ENCODE measurements at places on chromosomes 13 and 19.

- peak; percentile 76 for DNase-seq
Measured at GRCh38 chr13:78022164-78022877, 103.7 kb upstream of the EDNRB start.

DNA sequence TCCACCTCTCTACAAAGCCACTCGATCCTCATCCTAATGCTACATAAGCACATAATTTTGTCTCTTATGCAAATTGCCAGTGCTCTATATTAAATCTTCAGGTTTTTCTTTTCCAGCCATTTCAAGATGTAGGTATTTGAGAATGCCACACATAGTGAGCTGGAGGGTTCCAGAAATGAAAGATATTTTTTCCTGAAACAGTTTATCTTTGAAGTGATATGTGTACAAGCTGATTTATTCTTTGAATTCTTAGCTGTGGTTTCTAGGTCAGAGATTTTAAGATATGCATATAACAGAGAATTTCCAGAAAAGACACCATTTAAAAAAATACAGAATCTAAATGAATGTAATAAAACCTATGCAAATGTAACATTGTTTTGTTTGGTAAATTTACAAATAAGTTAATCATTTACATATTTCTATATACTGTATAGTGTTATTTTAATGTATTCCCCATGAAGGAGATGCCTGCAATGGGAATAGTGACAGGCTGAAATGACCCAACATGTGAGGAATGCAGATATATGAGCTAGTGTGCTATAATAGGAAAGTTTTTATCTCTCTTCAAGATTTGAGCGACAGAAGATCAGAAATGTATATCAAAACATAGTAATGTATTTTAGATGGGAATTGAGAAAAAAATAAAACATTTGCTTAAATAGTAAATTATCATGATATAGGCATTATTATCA is 570.2 kb downstream of the SLITRK1 start:
- no peak for DNase-seq

GRCh38 chr13:34078334-34078999 is 260.5 kb downstream of the RFC3 start:
- no peak for DNase-seq

DNA sequence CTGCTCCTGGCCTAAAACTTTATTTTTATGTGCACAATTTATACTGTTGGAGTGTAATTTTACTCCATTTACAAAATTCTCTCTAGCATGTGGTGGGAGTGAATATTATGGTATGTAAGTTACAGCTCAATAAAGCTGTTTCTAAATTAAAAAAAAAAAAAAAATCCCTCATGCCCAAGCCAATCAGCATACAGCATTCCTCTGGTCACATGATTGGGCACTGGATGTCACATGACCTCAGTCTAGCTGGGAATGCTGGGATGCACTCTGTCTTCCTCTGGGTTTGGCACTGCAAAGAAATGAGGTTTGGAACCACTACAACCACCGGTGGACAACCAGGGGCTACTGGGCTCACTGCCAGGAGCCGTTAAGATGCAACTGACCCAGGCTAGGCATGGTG is 67.6 kb downstream of the ZNF557 start:
- DNase-seq: no peak

DNA sequence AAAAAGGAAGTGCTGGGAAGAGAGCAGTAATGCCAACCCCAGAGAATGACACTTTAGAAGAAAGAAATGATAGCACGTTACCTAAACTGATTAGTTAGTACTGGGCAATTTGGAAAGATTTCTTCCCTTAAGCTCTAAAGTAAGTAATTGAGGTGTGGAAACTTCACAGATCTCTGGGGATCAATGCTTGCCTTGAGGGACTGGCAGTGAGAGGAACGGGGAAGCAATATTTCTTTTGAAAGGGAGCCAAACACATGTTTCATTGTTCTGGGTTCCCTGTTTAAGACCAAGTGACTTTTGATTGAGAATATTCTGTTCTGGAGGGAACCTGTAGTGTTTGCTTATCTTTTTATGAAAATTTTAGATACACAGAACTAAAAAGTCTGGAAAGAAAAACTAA is 190.5 kb downstream of the NDFIP2 start:
- no peak for DNase-seq

DNA sequence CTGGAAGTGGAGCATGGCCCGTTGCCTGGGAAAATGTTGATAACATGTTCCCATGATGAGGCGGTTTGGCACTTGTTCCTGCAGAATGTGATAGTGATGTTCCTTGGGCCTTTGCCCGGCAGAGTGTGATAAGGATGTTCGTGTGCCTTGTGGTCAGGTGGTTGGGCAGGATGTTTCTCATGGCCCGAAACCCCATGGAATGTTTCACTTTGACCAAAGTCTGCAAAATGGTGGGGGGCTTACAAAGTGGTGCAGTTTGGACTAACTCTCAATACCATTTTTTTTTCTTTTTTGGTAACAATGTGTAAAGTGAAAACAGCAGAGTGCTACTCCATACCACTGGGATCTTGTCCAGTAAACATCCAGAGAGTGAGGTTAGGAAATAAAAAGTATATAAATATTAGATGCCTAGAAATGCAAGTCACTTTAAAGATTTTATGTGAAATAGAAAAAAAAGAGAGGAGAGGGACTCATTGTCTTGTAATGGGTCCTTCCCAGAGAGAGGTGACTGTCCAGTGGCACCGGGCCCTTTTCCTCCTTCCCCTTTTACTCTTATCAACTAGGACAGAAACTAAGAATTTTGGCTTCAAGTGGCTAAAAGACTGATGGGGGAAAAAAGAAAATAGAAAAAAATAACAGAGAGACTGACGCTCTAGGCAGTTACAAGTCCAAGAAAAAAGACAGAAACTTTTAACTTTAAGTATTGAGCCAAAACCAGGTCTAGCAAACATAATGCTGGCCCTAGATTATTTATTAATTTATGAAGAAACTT is 5.7 kb downstream of the FPR3 start:
- DNase-seq: no peak

DNA sequence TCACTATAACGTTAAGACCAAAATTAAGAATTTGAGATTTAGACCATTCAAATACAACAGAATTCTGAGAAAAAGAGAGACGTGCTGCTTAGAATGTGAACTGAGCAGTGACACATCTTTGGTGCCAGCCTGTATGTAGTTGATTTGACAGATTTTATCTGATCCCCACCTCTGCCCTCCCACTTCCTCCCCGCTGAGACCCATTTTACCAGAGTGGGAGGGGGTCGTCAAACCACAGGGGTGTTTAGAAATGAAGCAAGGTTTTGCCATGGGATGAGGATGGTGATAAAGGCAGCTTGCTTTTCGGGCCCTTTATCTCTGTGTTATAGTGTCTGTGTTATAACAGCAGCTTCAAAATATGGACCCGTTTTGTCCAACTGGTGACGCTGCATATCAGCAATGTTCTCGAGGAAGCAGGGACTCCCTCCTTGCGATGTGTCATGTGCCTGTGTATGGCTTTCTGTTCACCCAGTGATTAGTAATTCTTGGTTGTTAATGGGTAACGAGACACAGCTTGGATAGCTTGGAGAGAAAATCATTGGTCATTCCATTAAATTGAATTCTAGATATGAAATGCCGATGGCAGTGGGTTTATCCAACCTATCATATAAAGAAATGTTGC is 125.0 kb downstream of the HS6ST3 start:
- DNase-seq: peak; percentile 16

DNA sequence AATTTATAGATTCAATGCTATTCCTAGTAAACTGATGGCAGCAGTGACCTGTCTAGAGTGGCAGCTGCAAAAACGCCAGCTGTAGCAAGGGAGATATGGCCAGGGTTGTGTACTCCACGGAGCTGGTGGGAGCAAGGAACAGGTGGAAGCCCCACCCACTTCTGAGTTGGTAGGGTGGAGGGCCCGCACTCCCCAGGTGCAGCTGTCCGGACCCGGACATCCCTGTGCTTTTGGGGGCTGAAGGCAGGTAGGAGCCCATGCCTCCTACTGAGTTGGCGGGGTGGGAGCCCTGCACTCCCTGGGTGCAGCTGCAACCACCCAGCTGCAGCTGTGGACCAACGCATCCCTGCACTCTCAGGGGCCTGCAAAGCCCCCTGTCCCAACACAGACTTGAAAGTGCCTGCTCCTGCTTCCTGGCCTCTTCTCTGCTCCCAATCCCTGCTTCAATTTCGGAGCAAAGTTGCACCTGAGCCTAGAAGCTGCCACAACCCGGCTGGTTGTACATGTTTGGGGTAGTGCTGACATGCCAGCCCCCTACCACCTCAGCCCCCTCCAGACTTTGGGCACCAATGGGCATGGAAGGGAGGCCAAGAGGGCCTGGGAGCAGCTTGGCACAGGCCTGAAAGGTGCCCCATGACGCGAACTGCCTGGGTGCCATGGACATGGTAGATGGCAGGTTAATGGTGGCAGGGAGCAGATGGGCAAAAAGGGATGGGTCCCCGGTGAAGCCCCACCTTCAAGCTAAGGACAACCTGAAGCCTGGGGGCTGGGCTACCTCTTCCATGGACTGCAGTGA is 19.8 kb downstream of the UGGT2 start:
- no peak for DNase-seq

- no peak for DNase-seq
Measured at GRCh38 chr13:89212186-89212585, 1541.0 kb downstream of the SLITRK5 start.

- peak; percentile 95 for DNase-seq
Measured at GRCh38 chr19:8654591-8655339, 24.3 kb downstream of the NFILZ start.

DNA sequence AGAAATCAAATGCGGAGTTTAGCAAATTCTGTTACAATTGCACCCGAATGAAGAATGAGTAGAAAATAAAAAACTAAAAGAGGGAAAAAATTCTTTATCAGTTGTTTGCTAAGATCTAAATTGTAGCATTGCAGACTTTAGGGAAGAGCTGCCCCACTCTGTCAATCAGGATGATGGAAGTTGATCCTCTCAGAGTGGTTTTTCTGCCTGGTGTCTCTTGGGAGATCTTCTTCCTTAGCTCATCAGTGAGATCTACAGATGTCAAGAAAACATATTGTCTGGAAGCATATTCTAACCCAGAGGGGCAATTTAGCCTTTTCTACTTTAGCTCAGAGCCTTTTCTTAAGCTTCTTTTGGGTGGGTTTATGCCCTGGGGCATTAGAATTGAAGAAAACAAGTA is 223.2 kb upstream of the PCDH17 start:
- DNase-seq: no peak

DNA sequence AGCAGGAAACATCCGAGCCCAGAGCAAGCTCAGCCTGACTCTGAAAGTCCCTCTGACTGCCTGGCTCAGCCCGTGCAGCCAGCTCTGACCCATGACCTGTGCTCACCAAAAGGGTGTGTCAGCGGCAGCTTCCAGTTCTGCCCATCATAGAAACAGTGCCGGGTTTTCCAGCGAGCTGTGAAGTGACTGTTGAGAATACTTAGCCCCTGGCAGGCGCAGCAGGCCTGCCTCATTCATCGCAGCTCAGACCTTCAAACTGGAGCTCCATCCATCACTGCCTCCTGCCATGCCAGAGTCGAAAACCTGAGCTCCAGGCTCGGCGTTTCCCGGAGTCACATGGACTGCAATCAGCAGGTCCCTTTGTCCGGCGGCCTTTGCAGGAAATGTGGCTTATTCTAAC is 16.3 kb upstream of the GSX1 start:
- no peak for DNase-seq

DNA sequence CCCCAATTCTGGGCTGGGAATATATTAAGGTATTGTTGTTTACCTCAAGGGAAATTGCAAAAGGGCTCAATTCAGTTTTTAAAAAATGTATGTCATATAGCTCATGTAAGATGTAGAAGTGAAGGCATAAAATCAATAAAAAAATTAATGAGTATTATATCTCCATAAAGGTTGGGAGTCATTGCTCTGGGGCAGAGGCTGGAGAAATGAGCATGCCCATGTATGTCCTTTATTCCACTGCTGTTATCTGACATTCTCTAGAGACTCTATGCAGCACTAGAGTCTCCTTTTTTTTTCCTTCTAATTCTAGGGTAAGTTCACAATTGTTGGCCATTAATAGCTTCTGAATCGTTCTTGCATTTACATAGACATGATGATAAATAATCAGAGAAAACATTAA is 394.8 kb downstream of the KLF12 start:
- no peak for DNase-seq

DNA sequence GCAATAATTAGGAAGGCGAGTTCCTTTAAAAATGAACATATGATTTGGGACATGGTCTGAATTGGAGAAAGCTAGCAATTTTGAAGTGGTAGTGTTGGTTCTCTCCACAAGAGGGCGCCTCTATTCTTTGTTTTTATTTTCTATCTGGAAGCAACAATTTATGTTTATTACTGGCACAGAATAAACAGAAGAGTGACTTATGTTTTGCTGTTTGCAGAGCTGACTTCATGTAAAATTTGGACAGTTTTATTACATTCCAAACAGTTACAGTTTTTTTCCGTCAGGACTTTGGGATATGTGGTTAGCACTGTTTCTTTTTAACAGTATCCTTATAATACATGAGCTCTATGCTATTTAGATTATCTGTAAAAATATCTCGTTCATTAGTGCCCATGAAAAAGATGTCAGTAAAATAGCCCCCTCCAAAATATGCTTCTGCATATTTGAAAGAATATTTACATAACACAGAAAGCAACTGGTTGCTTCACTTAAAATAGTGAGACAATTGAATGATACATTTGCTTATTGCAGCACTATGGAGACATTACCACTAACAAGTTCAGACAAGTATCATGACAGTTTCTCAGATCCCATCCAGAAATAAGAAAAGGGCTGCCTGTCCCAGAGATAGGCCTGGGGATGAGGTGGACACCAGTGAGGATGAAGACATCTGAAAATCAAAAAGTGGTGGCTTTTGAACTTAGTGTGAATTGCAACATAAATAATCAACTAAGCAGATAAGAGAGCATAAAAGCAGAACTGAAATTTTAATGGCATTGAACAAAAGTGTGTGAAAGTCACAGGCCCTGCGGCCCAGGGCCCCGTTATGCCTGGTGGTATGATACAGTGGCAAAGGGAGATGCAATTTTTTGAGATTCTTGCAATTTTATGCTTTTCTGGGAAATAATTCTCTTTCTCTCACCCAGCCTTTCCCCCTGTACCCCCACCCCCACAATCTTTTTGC is 32.3 kb upstream of the FGF9 start:
- DNase-seq: peak; percentile 55

GRCh38 chr13:91119643-91120042 is 227.8 kb upstream of the MIR17HG start:
- no peak for DNase-seq

DNA sequence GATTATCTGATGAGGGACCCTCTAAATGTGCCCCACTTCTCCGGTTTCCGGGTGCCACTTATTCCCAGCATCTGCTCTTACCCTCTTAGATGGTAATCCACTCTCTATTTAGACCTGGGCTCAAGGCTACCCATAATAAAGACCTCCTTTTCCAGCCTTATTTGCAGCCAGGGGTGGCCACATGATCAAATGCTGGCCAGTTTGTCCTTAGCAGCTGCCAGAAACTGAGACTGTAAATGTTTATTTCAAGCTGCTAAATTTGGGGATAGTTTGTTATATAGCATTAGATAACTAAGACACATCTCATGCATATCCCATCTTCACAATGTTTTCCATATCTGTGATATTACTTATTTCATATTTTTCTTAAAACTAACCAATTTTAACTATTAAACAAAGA is 10.1 kb downstream of the THAP8 start:
- no peak for DNase-seq

All from NB4 (cell line).